Naive B cell (primary cell): ENCODE measurements at places on chromosomes 16 and 17. TPM values are rescaled to one million over a fixed set of nuclear protein-coding genes. Genes with fewer than 3 reads are reported as not detected.

Gene NAGS
- 0.57 TPM for polyA plus RNA-seq

Gene HOXB6
- polyA plus RNA-seq = not detected

Gene NKD1
- 0.03 TPM for polyA plus RNA-seq

Gene CDH11
- polyA plus RNA-seq = not detected

Gene SAMD14
- polyA plus RNA-seq = not detected

Gene NLRC3
- polyA plus RNA-seq = 12.2 TPM

Gene KCNG4
- polyA plus RNA-seq = not detected

Gene ICAM2
- 313 TPM for polyA plus RNA-seq

Gene SDF2
- 46.0 TPM for polyA plus RNA-seq

Gene BFAR
- polyA plus RNA-seq = 45.1 TPM

Gene LITAFD
- not detected for polyA plus RNA-seq

Gene OR1A2
- polyA plus RNA-seq = not detected

Gene PLCD3
- polyA plus RNA-seq = not detected

Gene PPM1E
- not detected for polyA plus RNA-seq

Gene AMFR
- polyA plus RNA-seq = 92.3 TPM

Gene ST6GALNAC1
- not detected for polyA plus RNA-seq

Gene KRT16
- polyA plus RNA-seq = not detected
